ENCODE measurements at places on chromosomes 2 and 18. TPM values are rescaled to one million over a fixed set of nuclear protein-coding genes. Genes with fewer than 3 reads are reported as not detected.

The TSPYL6 gene
- not detected for total RNA-seq

The EN1 gene
- not detected for total RNA-seq

The CCDC74A gene
- total RNA-seq = not detected

The SLC11A1 gene
- total RNA-seq = 4.6 TPM

Measured in Peyer's patch (tissue), 4 donors.